Spinal cord (tissue), 10 donors: ENCODE measurements at places on chromosomes 1 and 21.

DNA sequence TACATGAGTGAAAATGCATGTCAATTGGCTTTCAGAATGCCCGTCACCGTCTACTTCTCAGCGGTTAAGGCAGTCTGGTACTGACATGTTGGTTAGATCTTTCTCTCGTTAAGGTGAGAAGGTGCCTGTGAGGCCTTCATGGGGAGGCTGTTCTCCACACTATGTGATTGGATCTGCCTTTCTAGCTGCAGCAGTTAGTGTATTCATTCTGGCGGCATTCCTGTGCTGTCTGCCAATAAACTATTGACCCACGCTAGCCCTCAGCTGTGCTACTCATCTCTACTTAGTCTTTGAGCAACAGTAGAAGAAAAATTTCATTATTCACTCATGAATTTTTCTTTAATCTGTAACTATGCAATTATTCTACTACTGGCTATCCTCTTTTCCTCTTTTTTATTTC is 32.0 kb downstream of the CCSAP start:
- no peak for DNase-seq

- no peak for DNase-seq
These were observed 5.0 kb downstream of the NOS1AP start for GRCh38 chr1:162074276-162075005.

GRCh38 chr1:50971748-50972305 is 1.8 kb downstream of the CDKN2C start:
- peak; percentile 5 for DNase-seq

DNA sequence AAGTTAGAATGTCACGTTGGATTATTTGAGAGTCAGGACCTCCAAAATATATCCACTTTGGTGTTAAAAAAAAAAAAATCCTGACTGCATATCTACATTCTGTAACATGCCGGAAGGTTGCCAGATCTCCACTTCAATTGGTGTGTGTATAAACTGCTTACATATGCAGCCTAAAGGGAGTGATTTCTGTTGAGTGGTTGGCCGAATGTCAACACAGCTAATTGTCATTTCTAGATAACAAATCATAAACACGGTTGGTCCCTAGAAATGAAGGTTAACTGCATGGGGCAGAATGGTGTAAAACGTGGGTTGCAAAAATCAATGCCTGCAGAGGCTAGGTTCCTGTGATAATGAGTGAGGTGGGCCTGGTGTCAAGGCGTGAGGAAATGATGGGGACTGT is 15.0 kb upstream of the ROR1 start:
- DNase-seq, result no peak

- no peak for DNase-seq
These were observed 457.2 kb upstream of the RUNX1 start for GRCh38 chr21:35506352-35506751.

- DNase-seq, result no peak
These were observed 1447.8 kb upstream of the PRMT6 start for GRCh38 chr1:105608713-105609112.

GRCh38 chr1:202685641-202686040 is 24.6 kb downstream of the SYT2 start:
- DNase-seq, result no peak

- no peak for DNase-seq
These were observed 114.7 kb downstream of the ACTL8 start for GRCh38 chr1:17869815-17870214.
